ENCODE measurements at places on chromosomes 12 and 14. TPM values are rescaled to one million over a fixed set of nuclear protein-coding genes. Genes with fewer than 3 reads are reported as not detected.

- no peaks in the 10 kb centered on the region for H3K36me3 ChIP-seq
- H3K27ac ChIP-seq, result no peak overlapping the region
- no peak overlapping the region for H3K4me3 ChIP-seq
- no peaks in the 10 kb centered on the region for H3K27me3 ChIP-seq
- no peaks in the 10 kb centered on the region for H3K4me1 ChIP-seq
Measured at GRCh38 chr14:78917462-78917861, 747.3 kb downstream of the NRXN3 start.

The NTN4 gene
- total RNA-seq, result 68.0 TPM

The TCL1A gene
- total RNA-seq, result not detected

- no peak overlapping the region for H3K4me3 ChIP-seq
- DNase-seq, result no peak
- H3K27ac ChIP-seq, result no peak overlapping the region
Measured at GRCh38 chr12:115037830-115038229, 353.9 kb upstream of the TBX3 start.

The WSCD2 gene
- 2.5 TPM for total RNA-seq

DNA sequence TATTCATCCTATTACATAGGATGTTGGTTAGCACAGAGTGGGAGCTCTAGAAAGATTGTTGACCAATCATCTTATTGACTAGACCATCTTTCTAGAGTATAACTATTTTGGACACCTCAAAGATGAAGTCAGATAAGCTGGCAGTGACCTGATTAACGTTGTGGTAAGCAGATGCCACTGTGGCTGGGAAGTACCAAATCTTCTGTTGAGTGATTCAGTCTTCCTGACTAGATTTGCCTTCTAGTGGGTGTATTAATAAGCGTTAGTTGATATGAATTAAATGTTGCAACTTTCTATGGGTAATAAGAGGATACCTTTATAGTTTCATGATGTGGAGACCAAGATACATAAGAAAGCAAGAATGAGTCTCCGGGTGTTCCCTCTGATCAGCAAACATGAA, 51.2 kb upstream of the HELB start:
- H3K27ac ChIP-seq, result no peak overlapping the region
- H3K36me3 ChIP-seq, result peaks cover 41% of the 10 kb centered on the region
- DNase-seq, result no peak
- no peak overlapping the region for H3K4me3 ChIP-seq

GRCh38 chr14:101005447-101005846, 101.9 kb upstream of the RTL1 start:
- H3K4me3 ChIP-seq, result no peak overlapping the region
- peaks cover 6% of the 10 kb centered on the region for H3K4me1 ChIP-seq
- H3K27ac ChIP-seq, result no peak overlapping the region
- no peaks in the 10 kb centered on the region for H3K27me3 ChIP-seq

DNA sequence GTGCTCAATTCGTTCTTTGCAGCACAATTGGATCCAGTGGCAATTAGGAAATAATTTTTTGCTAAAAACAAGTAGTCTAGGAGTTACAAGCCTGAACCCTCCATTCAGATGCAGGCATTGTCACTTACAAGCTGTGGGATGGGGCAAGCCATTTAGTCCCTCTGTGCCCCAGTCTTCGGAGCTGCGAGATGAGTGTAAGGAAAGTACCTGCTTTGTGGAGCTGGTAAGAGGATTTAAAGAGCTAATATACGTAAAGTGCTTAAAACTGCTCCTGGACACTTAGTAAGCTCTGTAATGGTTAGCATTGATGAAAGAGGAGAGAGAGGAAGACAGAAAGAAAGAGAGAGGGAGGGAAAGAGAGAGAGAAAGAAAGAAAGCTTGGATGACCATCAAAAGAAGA, 112.5 kb downstream of the LGMN start:
- no peaks in the 10 kb centered on the region for H3K4me1 ChIP-seq
- H3K27ac ChIP-seq, result no peak overlapping the region
- no peak for DNase-seq
- no peaks in the 10 kb centered on the region for H3K36me3 ChIP-seq
- no peaks in the 10 kb centered on the region for H3K27me3 ChIP-seq
- H3K4me3 ChIP-seq, result no peak overlapping the region

The SYCP3 gene
- total RNA-seq, result not detected

DNA sequence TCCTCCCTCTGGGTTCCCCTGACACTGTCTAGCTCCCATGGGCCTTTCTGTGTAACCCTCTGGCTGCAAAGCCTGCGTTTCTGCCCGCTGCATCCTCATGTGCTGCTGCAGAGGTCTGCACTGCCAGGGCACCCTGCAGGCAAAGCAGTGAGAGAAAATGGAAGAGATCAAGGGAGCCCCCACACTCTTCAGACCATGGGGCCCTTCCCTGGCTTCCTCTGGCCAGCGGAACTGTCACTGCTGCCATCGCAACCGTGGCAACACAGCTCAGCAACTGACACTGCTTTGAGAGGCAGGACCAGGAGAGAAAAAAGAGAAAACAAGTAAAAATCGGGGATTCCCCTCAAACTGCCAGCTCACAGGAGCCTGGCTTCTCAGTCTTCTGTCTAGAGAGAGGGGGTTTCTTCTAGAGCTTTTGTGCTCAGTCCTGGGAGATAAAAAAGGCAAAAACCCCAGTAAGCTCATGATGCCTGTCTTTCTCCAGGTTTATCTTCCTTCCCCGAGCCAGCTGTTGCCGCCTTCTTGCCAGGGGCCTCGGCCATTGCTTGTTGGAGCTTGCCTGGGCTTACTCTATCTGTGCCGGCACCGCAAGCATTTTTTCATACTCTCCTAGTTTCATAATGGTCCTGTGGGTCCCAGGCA, 38.9 kb downstream of the C14orf132 start:
- H3K4me3 ChIP-seq, result no peak overlapping the region
- H3K27ac ChIP-seq, result no peak overlapping the region
- no peaks in the 10 kb centered on the region for H3K4me1 ChIP-seq
- no peak for DNase-seq
- no peaks in the 10 kb centered on the region for H3K36me3 ChIP-seq
- H3K27me3 ChIP-seq, result no peaks in the 10 kb centered on the region

Measured in heart left ventricle (tissue), 16 donors.